NT2/D1 (cell line): ENCODE measurements at places on chromosomes 1 and 21.

GRCh38 chr1:53583868-53584776 lies 124.9 kb downstream of the DMRTB1 start:
- no peak for DNase-seq

GRCh38 chr1:41341772-41342562 lies 19.3 kb upstream of the FOXO6 start:
- peak; percentile 49 for DNase-seq

- DNase-seq = no peak
Observed at GRCh38 chr1:187948170-187948794, 1119.5 kb downstream of the PLA2G4A start.

DNA sequence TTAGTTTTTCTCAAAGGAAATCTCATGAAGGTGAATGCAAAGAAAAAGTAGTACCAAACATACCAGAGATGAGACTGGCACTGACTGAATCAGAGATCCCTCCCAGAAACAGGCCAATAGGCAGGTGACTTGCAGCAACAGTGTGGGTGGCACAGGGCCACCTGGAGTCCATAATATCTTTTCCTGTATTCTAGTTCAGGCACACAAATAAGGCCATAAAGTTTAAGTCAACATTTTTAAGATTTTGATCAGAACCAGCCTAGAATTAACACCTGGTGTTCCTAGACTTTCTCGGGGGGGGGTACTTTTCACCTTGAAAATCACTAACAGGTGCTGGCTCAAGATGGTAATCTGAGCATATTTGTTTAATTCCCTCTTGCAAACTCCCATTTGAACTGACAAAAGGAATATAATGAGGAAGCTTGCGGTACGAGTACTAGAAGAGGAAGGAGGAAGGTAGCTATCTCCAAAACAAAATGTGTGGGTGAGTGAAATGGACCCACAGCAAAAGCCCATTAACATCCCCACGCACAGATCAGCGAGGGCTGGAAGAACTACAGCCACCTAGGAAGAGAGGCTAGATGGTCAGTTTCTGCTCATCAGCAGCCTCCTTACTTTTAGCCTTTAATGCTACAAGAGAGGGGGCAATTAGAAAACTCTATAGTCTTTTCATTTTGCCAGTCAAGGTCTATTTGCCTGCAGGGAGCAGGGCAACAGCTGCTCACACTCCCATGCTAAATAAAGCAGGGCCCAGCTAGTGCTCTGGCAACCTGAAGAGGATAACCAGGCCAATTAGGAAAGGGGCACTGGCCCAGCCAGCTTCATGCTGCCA lies 18.9 kb downstream of the SDE2 start:
- no peak for DNase-seq

DNA sequence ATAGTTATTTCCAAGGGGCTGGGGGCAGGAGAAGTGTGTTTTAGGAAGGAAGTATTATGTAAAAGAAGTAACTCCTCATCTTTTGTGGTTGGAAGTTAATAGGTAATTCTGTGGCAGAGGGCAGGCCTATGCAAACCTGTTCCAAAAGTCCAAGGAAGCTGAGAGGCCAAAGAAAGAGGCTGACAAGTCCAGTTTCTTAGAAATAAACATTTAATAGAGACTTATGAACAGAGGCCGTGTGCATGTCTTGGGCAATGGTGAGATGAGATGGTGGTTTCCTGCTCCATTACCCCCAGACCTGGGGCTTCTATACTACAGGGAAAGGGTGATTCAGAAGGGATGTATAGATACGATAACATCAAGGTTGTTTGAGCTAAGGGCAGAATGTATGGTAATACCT lies 7.6 kb upstream of the CA14 start:
- no peak for DNase-seq

- peak; percentile 61 for DNase-seq
Observed at GRCh38 chr1:159218649-159219636, 14.3 kb downstream of the ACKR1 start.
